ENCODE measurements at places on chromosomes 5 and 9.

GRCh38 chr5:33995865-33996264 lies 11.4 kb upstream of the SLC45A2 start:
- DNase-seq = no peak

GRCh38 chr9:93164085-93164484 lies 19.9 kb upstream of the WNK2 start:
- DNase-seq = no peak

DNA sequence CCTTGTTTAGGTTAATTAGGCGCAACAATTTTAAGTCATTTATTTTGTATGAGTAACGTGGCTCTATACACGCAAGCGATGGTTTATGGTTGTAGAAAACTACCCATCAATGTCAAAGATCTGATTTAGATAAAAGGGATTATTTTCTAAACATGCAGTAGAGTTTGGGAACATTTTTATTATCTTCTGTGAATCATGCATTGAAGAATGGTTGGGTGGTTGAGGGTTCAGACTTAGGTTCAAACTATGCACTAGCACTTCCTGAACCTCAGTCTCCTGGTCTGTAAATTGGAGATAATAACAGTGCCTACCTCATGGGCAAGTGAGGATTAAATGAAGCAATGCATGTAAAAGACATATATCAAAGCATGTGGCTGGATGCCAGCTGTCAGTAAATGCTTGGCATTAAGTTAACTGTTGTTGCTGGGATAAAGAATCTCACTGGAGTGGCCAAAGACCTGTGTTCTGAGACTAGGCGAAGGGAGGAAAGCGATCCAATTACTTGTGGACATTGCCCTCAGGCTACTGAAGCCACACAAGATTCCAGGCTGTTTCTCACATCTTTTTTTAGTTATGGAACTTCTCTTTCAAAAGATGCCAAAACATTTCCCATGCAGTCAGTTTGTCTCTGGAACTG lies 1.1 kb upstream of the OTULINL start:
- no peak for DNase-seq

- DNase-seq = no peak
These were observed 4.9 kb downstream of the GMCL2 start for GRCh38 chr5:178182158-178182876.

DNA sequence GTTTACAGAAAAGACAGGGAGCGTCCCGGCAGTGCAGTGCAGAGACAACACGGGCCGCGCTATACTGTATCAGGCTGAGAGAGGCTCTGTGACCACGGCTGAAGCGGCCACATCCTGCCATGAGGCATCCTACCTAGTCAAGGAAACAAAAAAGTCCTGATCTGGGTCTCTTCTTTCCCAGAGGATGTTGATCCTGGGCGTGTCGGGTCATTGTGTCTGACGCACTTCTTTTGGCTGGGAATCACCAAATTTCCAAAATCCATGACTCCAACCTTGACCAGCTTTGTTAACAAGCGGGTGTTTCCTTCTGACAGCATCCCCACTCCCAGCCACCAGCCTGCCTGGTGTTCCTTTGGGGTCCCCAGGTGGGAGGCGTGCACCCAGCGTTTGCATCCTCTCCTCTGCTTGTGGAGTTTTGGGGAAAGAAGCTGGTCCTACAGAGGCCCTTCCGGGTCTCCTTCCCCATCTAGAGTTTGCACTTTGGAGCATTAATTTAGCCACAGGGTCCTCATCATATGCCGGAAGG lies 91.4 kb upstream of the RAI14 start:
- no peak for DNase-seq

- DNase-seq = no peak
These were observed 78.2 kb upstream of the MAN2A1 start for GRCh38 chr5:109611505-109611904.

- no peak for DNase-seq
These were observed 273.1 kb downstream of the GABRB2 start for GRCh38 chr5:161273410-161273809.

- DNase-seq = no peak
These were observed at the start of gene HK3 for GRCh38 chr5:176899296-176899891. TSS of gene HK3 (minus strand) at chr5:176899346. CDS start at chr5:176896159, 3,187 bp downstream.

- DNase-seq = no peak
These were observed 114.3 kb downstream of the CRB2 start for GRCh38 chr9:123470121-123470782.

DNA sequence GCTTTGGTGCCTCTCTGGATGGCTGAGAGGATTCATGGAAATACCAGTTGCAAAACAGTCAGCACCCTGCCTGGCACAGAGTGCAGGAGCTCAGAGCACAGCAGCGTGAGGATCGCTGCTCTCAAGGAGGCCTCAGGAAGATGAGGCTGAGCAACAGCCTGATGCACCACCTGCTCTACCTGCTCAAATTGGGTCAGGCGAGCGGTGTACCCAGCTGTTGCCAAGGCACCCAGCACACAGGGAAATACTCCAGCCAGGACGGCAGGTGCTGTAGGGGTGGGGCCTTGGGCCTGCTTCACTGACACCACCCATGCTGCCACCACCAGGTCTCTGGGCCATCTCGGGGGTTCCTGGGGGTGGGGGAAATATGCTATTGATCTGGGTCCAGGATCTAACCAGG lies 4.3 kb downstream of the EEIG1 start:
- DNase-seq = no peak

DNA sequence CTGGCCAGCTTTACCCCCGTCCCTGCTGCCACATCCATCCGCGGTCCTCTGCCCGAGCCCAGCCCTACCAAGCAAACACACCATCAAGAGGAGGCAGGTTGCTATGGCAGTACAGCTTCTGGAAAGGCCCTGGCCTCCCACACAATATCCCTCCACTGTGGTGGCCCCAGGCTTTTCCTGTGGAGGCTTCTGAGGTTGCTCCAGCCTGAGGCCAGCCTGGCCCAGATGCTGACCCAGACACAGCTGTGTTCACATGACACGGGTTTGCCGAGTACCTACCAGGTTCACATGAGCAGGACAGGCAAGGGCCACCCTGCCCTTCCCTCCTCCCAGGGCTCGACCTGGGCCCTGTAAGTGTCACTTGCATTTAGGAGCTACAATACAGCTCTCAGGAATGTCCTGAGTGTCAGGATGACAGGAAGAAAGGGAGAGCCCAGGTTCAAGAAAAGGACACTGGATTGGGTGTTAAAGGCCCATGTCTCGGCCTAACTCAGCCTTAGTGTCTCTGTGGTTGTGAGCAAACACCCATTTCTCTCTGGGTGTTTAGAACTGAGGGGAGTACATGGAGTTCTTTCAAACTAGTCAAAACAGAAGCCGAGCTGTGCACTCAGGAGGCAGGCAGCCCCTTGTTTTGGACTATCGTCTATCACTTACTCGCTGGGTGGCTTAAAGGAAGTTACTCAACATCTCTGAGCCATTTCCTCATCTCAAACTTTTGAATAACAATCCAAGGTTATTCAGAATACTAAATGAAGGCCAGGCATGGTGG lies 40.2 kb downstream of the NAIF1 start:
- DNase-seq = no peak

GRCh38 chr5:179805529-179806249 lies 977 bp downstream of the MGAT4B start:
- DNase-seq = no peak

- DNase-seq = no peak
These were observed 158.5 kb upstream of the RGS7BP start for GRCh38 chr5:64347309-64347708.

Measured in DND-41 (cell line).